ENCODE measurements at places on chromosomes 2 and 18.
A peak's percentile ranks its signal among the peaks of the same experiment; 100 is the strongest.

GRCh38 chr2:158578703-158579330 is 122.1 kb downstream of the PKP4 start:
- H3K36me3 ChIP-seq = no peaks in the 10 kb centered on the region
- H3K27me3 ChIP-seq = no peaks in the 10 kb centered on the region
- no peaks in the 10 kb centered on the region for H3K4me1 ChIP-seq
- no peak overlapping the region for H3K4me3 ChIP-seq

GRCh38 chr2:20491739-20492531 is 45.1 kb downstream of the RHOB start:
- H3K36me3 ChIP-seq = no peaks in the 10 kb centered on the region
- no peaks in the 10 kb centered on the region for H3K27me3 ChIP-seq
- no peaks in the 10 kb centered on the region for H3K4me1 ChIP-seq
- no peak overlapping the region for H3K4me3 ChIP-seq
- H3K27ac ChIP-seq = peak overlapping the region; percentile 46

- no peaks in the 10 kb centered on the region for H3K36me3 ChIP-seq
- H3K27ac ChIP-seq = no peak overlapping the region
- H3K4me3 ChIP-seq = no peak overlapping the region
- no peaks in the 10 kb centered on the region for H3K27me3 ChIP-seq
- DNase-seq = no peak
Measured at GRCh38 chr18:63109802-63110201, 209.8 kb downstream of the BCL2 start.

DNA sequence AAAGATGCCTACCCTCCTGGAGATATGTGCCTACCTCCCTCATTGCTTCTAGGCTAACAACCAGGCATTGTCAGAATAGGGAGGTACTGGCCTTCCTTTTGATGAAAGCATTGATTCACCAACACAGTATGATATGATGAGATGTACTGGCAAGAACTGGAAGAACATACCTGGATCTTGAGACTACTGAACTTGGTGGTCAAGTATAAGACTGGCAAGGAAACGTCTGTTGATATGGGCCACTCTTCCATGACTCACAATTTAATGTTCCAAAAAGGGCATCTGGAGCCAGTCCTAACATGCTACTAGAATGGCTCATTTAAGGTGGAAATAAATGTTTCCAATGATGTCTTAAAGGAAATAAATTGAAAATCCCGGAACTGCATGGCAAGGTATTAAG is 18.1 kb downstream of the DTNB start:
- DNase-seq = no peak
- no peaks in the 10 kb centered on the region for H3K36me3 ChIP-seq
- no peak overlapping the region for H3K27ac ChIP-seq
- H3K4me1 ChIP-seq = no peaks in the 10 kb centered on the region
- H3K4me3 ChIP-seq = no peak overlapping the region
- no peaks in the 10 kb centered on the region for H3K27me3 ChIP-seq

GRCh38 chr2:216281876-216282275 is 90.4 kb downstream of the MARCHF4 start:
- H3K4me3 ChIP-seq = no peak overlapping the region
- no peaks in the 10 kb centered on the region for H3K36me3 ChIP-seq
- no peak for DNase-seq
- H3K27me3 ChIP-seq = no peaks in the 10 kb centered on the region
- no peaks in the 10 kb centered on the region for H3K4me1 ChIP-seq

- no peaks in the 10 kb centered on the region for H3K27me3 ChIP-seq
- H3K4me3 ChIP-seq = no peak overlapping the region
- no peak overlapping the region for H3K27ac ChIP-seq
Measured at GRCh38 chr2:150351922-150352321, 135.5 kb downstream of the RND3 start.
